Fibroblast of skin of right biceps (primary cell): ENCODE measurements at places on chromosomes 1 and 21.
A peak's percentile ranks its signal among the peaks of the same experiment; 100 is the strongest.

- no peak for DNase-seq
Measured at GRCh38 chr1:104163912-104164476, 414.3 kb downstream of the AMY1C start.

DNA sequence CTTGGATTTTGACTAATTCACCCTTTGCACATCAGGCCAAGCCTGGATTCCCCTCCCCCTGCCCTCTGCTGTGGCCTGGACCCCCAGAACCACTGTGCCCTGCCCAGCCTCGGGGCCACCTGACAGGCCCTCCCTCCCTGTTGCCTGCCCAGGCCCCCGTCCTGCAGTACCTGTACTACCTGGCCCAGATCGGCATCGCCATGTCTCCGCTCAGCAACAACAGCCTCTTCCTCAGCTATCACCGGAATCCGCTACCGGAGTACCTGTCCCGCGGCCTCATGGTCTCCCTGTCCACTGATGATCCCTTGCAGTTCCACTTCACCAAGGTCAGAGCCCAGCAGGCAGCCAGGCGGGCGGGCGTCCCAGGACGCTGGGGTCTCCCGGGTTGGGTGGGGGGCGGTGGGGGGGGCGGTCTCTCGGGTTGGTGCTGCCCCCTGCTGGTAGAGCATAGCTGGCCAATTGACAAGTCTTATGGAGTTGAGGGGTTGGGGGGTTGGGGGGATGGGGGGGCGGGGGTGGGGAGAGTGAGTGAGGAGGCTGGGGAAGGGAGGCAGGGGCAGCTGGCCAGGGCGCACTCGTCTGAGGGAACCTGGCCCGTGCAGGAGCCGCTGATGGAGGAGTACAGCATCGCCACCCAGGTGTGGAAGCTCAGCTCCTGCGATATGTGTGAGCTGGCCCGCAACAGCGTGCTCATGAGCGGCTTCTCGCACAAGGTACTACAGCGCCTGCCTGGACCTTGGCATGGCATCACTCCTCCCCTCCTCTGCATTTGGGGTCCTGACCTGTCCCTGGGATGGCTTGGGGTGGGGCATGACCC lies 10.7 kb downstream of the AMPD2 start:
- no peak for DNase-seq

DNA sequence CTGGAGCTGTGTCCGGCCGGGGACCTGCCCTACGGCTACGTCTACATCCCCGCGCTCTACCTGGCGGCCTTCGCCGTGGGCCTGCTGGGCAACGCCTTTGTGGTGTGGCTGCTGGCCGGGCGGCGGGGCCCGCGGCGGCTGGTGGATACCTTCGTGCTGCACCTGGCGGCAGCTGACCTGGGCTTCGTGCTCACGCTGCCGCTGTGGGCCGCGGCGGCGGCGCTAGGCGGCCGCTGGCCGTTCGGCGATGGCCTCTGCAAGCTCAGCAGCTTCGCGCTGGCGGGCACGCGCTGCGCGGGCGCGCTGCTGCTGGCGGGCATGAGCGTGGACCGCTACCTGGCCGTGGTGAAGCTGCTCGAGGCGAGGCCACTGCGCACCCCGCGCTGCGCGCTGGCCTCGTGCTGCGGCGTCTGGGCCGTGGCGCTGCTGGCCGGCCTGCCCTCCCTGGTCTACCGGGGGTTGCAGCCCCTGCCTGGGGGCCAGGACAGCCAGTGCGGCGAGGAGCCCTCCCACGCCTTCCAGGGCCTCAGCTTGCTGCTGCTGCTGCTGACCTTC lies 412 bp downstream of the GPR25 start:
- no peak for DNase-seq

DNA sequence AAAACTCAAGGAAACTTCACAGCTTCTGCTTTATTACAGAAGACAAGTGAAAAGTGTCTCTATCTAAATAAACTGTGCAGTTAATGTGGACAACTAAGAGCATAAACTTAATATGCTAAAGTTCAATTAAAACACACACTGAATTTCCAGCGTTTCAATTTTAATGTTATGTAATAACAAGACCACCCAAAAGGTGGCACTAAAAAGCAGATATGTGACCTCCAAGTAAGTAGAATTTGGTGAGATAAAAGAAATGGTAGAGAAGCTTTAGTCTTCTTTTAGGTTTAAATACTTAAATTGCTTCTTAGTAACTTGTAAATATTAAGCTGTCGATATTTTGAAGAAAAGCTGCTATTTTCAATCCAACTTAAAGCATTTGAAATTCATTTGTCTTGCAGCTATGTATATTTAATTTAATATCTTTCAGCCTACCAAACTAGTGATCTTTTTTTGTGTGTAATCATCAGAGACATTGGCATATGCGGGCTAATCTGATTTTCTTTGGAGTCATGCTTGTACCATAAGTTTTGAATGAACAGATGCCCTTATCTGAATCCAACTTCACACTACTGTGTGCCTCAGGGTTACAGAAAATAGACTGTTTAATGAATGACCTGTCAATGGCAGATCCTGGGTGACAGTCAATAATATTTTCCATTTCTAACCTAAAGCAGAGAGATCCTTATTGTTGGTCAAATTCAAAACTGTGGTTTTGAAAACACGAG lies 36.5 kb upstream of the ADAMTS1 start:
- DNase-seq, result peak; percentile 32

- no peak for DNase-seq
Measured at GRCh38 chr21:46286648-46287002, 483 bp downstream of the YBEY start.

- DNase-seq, result peak; percentile 2
Measured at GRCh38 chr1:101588677-101589076, 351.9 kb downstream of the S1PR1 start.

- no peak for DNase-seq
Measured at GRCh38 chr1:111201275-111202090, 1.0 kb upstream of the DENND2D start.

DNA sequence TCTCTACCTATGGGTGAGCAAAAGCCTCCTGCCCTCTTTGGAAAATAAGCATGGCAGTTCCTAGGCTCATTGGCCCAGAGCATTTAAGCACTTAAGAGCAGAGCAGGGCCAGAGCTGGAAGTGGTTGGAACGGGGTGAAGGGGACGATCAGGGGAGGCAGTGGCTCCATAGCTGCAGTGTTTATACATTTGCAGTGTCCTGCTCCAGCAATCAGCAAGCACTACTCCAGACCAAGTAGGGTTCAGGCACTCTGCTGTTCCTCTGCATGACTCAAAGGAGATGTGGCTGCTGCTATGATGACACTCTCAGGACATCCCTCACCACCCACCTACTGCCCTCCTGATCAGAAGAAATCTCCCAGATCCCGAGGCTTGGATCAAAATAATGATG lies 55.0 kb downstream of the TRABD2B start:
- DNase-seq, result no peak

DNA sequence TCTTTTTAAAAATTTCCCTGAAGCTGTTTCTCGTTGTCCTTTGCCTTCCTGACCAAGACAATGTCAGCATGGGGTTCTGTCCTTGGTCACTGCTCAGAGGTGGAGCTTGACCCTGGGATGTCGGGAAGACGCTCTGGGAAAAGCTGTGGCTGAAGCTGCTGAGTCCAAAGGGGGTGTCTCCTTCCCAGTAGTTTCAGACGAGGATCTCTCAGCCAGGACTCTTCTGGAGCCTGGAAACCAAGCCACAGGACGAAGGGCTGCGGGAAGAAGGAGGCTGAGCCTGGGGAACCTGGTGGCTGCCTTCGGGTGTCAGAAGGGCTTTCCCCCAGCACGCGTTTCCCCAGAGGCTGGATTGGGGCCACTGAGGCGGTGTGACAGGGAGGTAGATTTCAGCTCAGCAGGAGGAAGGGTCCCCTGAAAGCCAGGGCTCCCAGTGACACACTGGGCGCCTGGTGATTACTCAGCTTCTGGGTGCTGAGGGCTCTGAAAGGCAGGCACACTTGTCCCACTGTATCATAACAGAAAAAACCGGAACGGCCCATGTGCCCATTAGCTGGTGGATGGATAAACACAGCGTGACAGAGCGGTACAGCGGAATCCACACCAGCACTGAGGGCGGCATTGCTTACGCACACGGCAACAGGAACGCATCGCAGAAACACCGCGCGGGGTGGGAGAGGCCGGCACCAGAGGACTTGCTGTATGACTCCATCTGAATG lies 5.0 kb upstream of the KRTAP12-1 start:
- no peak for DNase-seq

GRCh38 chr1:77938651-77939050 lies 40.2 kb downstream of the FUBP1 start:
- DNase-seq, result no peak

- no peak for DNase-seq
Measured at GRCh38 chr1:203477748-203478147, 2.1 kb downstream of the PRELP start.

GRCh38 chr1:54619749-54620148 lies 3.6 kb downstream of the FAM151A start:
- no peak for DNase-seq
